ENCODE measurements at places on chromosomes 3 and 15. TPM values are rescaled to one million over a fixed set of nuclear protein-coding genes. Genes with fewer than 3 reads are reported as not detected.

Gene EFHB
- total RNA-seq = 0.25 TPM

Gene ZNF445
- 3.7 TPM for total RNA-seq

Gene SLC12A8
- total RNA-seq = 0.16 TPM

Gene TM6SF1
- 19.6 TPM for total RNA-seq

Gene ACTC1
- total RNA-seq = 0.49 TPM

Gene C3orf22
- not detected for total RNA-seq

Gene CLDN1
- 0.16 TPM for total RNA-seq

Gene CHRM5
- 0.31 TPM for total RNA-seq

Data from bladder microvascular endothelial cell (primary cell).